ENCODE measurements at places on chromosomes 4 and X.

- DNase-seq = no peak
Measured at GRCh38 chr4:8439168-8439567, 1.4 kb downstream of the ACOX3 start.

- DNase-seq = no peak
Measured at GRCh38 chr4:3236326-3236878, 12.6 kb upstream of the MSANTD1 start.

DNA sequence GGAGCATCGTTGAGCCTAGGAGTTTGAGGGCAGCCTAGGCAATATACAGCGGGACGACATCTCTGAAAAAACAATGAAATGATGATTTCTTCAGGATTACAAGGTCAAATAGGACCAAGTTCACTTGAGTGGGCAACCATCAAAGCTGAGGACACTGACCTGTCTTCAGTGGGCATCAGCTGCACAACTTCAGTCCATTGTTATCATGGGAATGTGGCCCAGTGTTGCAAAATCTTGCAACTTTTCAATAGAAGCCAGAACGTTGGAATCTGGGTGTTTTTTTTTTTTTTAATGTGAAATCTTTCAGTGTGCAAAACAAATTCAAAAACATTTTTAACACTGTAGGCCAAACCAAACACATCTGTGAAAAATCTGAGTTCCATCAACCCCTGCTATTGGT, 155.4 kb upstream of the PLAC1 start:
- no peak for DNase-seq

- DNase-seq = no peak
Measured at GRCh38 chrX:120309873-120310705, 1.2 kb downstream of the TMEM255A start.

DNA sequence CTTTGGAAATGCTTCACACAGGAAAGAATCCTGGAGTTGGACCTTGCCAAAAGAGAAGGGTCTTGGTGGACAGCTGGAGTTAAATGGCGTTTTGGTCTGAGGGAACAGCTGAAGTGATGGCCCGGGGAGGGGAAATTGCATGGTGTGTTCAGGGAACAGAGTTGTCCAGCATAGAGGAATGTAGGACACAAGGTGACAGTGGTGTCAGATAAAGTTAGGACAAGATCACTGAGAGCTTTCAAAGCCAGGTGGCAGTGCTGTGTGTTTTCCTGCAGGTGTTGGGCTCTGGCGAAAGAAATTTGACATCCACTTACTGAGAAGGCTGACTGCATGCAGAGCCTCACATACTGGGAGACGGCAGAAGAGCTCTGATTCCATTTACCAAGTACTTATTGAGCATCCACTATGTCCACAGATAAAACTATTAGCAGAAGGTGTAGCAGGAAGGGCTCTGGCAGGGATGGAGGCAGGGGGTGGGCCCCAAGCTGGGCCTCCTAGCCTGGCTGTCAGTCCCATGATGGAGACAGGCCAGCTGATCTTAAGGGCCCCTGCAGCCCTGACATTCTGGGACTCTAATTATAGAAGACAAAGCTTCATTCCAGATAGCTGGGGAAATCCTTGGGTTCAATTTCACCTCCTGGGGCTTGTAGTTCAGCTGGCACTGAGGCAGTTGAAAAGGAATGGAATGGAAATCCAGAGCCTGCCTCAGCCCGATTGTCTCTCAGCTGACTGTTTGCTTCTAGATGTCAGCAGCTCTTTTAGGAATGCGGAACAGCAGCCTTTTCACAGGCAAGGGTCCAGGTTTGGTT, 150.2 kb upstream of the MAMLD1 start:
- DNase-seq = no peak

DNA sequence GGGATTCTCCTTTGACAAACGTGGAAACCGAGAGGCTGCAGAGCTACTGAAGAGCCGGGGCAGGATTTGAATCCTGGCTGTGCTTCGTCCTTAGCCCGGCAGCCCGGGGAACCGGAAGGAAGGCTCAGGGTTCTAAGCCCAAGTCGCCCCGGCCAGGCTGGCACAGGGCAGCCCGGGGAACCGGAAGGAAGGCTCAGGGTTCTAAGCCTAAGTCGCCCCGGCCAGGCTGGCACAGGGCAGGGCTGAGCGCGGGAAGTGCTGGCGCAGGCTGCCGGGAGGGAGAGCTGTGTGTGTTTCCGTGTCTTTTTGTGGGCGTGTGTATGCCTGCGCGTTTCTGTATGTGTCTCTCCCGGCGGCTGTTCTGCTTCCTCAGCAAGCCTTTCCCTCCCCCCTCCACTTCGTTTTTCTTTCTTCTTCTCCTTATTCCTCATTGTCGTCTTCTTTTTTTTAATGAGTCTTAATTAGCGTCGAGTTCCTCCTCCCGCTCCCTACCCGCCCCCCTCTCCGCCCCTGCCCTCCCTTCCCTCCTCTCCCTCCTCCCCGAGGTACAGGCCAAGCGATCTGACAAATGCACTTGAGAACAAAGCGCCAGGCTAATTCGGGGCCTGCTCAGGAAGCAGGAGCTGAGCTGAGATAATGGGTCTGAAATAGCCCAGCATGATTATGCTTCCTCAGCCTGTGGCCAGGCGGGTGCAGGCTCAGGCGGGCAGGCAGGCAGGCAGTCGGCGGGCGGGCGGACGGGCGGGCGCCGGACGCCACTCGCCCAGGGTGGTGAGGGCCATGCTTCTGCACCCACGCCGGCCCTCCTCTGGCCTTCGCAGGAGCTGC, 65.9 kb downstream of the EFNB1 start:
- no peak for DNase-seq

GRCh38 chr4:100059467-100059866, 109.4 kb upstream of the H2AZ1 start:
- no peak for DNase-seq

GRCh38 chrX:46588263-46588662, 14.7 kb downstream of the CHST7 start:
- DNase-seq = no peak

DNA sequence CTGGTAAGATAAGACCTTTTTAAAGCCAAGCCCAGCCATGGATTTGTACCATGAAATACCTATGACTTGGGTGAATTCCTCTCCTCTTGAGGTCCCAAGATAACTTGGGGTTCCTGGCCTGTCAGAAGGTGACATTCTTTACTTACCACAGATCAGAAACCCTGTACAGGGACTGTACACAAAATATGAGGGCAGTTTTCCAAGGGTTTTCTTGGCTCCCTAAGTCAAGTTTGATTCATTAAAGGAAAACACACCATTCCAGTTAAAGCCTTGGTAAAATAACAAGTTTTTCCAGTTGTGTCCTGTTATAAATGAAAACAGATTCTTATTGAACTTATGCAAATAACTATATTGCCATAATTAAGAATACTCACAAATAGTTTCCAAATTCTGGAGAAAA, 8.2 kb downstream of the SYAP1 start:
- no peak for DNase-seq

DNA sequence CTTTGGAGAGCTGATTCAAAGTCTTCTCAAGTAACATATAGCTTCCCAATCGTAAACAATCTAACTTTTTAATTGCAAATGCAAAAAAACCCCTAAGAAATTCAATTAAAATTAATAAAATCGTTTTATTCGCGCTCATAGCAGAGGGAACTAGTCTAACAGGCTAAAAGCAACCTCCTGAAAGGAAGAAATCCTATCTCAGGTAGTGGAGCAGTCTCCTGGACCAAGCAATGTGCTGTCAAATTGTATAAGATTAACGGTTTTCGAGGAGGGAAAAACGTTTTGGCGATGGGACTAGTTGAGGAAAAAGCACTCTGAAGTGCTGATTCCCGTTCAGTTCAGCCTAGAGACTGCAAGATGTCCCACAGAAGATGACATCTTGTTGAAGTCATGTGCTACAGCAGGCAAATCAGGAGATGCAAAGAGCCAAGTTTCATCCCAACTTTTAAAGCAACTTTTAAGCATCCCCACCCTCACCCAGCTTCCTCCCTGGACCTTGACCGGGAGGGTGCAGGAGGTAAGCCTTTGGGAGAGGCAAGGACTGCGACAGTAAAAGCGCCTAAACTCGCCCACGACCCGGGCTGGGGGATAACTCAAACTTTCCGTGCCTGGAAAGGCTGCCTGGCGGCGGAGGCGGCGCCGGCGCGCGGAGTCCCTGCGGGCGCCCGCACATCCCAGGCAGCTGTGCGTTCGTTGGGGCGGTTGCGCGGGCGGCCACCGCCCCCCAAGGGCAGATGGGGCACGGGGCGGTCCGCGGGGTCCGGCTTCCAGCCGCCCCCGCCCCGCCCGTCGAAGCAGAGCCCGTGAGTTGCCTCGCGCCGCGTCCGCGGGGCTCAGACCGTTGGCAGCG, 784 bp downstream of the MAP7D3 start:
- DNase-seq = no peak

DNA sequence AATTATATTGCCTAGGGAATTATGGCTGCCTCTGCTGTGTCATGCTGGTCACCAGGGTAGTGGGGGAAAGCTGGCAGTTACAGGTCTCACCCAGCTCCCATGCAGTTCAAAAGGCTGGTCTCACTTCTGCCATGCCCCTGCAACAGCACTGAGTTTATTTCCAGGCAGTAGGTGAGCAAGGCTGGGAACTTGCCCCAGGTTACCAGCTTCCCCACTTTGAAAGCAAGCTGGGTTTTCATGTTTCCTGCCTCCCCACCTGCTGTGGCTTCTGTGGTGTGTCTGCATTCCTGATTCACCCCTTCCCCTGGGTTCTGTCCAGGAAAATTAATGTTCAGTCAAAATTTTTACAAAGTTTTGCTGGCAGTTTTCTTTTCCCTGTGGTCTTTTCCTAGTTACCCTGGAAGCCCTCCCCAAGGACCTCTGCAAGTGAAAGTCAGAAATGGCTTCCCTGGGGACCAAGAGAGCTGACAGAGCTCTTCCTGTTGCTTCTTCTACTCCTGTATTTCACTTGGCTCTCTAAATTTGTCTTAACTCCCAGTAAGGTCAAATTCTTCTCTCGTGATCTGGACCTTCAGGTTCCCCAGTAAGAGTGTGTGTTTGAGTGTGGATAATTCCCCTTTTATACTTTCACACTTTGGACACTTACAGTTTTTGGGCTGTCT, 58.5 kb upstream of the AGTR2 start:
- no peak for DNase-seq

DNA sequence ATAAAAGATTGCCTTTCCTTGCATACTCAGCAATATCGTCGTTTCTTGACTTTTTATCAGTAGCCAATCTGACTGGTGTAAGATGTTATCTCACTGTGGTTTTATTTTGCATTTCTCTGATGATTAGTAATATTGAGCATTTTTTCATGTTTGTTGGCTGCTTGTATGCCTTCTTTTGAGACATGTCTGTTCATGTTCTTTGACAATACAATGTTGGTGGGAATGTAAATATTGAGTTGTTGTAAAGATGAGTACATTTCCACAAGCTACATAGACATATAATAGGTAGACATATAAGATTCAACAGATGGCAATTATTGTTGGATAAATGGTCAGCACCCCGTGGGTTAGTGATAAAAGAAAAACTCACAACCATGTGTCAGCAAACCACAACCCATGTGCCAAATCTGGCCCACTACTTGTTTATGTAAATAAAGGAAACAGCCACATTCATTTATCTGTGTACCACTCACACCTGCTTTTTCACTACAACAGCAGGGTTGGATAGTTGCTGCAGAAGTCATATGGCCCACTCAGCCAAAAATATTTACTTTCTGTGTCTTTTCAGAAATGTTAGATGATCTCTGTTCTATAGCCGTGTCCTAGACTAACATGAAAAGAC, 153.1 kb upstream of the VCX start:
- no peak for DNase-seq
